ENCODE measurements at places on chromosomes 6 and 20.

DNA sequence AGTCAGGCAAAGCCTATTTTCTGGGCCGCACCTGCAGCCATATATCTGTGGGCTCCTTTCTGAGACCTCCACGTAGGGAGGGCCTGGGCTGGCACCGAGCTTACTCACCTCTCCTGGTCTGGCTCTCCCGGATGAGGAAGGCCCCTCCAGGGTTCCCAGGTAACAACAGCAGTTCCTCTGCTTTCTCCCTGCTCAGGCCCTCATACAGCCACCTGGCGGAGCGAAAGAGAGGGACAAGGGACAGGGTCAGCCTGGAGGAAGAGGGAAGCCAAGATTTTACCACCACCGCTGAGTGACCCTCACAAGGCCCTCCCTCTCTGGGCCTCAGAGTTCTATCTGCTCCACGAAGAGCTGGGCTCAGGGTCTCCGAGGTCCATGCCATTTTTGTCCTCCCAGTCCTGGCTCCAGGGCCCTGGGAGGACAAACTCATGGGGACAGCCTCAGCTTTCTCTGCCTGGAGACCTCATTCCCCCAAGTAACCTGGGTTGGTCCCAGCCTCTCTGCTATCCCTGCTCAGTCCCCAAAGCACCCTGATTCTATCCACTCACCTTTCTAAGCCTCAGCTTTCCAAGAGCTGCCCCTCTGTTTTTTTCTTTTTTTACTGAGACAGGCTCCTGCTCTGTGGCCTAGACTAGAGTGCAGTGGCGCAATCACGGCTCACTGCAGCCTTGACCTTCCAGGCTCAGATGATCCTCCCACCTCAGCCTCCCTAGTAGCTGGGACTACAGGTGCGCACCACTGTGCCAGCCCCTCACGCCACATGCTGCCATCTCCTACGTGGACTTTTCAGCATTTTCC lies 13.3 kb downstream of the SLA2 start:
- DNase-seq, result no peak

- DNase-seq, result no peak
These were observed 57.4 kb upstream of the CEP85L start for GRCh38 chr6:118708744-118709143.

GRCh38 chr6:137001299-137001976 lies 43.3 kb downstream of the IL20RA start:
- DNase-seq, result no peak

- DNase-seq, result no peak
These were observed 394 bp downstream of the MYB start for GRCh38 chr6:135181333-135182070.

DNA sequence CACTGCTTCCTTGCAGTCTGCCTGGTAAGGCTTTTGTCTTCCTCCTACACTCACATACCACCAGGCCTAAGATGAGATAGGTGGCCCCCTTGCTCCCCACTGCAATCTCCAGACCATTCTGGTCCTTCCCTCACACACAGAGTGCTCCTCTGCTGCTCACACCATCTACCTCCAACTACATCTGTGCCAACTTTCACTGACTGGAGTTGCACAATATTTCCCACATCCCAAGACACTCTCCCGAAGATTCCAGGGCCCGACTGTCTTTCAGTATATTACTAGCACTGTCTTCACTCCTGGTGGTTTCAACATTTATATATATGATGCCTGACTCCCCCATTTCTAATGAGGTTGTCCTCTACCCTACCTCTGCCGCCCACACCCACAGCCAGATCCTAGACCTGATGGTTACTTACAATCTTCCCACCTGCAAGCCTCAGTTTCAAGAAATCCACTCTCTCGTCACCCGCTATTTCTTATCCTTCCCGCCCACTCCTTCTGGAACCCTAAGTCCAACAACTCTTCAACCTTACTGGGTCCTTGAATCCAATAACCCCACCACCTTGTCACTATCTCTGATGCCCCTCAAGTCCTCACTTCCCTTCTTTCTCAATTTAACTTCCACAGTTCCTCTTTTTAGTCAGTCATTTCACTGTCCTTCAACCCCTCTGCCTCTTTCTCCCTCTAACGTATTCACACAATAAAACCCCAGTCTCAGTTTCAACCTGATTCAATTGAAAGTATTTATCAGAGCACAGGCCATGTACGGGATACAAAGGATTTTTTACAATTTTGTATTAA lies 21.6 kb downstream of the RALGAPA2 start:
- no peak for DNase-seq

DNA sequence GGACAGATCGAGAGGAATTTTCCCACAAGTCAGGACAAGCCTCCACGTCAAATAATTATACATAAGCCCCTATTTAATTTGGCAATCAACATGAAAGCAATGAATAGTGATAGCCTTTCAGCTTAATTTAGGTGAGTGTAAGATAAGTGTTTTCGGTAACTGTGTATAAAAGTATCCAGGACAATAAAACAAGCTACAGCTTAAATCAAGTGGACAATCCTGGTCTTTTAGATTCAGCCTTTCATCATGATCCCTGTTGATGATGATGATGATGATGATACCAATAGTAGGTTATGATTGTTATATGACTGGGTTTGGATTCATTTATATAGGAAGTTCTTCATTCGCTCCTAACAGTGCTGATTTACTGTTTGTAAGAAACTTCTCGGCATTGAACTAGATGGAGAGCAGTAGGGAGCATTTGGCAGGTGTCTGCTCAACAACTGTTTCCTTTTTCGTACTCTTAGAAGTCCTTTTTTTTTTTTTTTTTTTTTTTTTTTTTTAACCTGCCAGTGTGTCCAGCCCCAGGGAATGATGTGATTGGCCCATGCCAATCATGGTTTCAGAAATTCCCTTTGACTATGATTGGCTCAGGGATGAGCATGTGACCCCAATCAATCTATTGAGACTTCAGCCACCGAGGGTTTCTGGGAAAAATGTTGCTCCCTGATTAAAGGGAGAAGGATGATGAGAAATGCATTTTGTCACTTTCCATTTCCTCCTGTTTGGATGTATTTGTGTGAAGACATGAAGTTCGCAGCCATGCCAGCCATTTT lies 11.3 kb upstream of the RNF182 start:
- DNase-seq, result no peak
